Fibroblast of pulmonary artery (primary cell): ENCODE measurements at places on chromosomes 16 and 17.
A peak's percentile ranks its signal among the peaks of the same experiment; 100 is the strongest.

DNA sequence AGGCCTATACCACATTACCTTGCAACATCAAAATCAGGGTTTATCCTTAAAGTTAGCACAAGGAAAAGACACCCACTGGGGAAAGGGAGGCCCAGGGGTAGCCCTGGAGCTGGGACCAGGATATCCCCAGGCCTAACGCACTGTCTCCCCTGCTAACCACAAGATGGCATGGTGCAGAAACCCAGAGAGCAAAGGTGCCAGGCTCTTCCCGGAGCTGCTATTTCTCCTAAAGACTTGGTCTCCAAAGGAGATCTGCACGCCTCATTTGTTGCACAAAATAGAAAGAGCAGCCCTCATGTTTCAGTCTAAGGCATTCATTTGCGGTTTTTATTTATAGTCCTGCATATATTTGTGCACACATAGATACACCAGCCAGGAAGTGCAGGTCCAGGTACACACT, 408.6 kb downstream of the SOX9 start:
- no peak for DNase-seq

DNA sequence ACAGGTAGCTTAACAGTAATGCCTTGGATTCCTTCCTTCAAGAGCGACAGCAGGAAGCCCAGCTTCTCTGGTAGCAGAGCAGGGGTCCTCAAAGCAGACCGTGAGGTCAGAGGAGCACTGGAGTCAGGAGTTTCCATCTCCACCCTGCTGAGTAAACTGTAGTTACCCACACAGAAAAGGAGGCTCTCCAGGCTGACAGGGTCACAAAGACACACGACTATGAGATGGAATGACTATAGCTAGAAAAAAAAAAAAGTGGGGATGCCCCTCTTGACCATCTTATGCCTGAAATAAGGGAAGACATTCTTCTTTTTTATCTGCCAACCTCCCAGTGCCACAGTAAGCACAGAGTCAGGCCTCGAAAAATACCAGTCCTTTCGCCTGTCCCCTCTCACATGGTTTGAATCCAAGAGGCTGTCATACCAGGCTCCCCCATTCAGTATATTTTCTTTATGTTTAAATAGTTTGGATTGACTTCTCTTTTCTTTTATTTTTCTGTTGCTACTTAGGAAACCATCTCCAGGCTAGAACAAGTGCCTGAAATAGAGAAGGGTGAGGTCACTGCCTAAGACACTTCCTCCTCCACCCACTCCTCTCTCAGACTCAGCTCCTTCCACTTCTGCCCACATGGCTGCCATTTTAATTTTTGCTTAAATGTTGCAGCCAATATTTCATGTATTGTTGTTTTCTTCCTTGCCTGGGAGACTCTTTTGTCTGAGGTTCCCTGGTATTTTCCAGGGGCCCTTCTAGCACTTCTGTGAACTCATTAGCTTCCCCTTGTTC, 707.4 kb downstream of the MAF start:
- no peak for DNase-seq

DNA sequence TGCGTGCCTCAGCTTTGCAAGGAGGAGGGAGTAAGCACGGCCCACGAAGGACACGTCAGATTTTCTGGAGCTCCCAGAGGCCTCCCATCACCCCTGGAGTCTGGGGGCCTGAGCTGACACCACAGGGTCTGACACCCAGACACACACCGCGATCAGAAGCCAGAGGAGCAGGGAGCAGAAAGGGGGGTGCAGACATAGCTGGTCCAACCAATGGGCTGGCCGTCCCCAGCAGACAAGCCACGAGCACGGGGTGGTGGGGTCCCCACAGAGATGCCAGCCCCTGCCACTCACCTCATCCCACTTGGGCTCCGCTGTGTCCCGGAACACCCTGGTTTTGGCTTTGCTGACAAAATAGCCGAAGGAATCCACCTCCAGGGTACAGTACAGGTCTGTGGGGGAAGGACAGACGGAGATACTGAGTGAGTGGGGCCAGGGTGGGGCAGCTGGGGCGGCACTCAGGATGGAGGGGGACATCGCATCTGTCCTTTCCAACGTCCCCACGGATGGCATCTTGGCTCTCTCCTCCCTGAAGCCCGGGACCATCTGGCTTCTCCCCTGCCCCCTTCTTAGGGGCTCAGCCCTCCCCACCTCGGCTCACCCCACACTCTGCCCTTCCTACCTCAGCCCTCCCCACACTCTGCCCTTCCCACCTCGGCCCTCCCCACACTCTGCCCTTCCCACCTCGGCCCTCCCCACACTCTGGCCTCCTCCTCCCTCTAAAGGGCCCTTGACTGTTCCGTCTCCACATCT, 53.5 kb downstream of the TIMM22 start:
- DNase-seq: no peak

DNA sequence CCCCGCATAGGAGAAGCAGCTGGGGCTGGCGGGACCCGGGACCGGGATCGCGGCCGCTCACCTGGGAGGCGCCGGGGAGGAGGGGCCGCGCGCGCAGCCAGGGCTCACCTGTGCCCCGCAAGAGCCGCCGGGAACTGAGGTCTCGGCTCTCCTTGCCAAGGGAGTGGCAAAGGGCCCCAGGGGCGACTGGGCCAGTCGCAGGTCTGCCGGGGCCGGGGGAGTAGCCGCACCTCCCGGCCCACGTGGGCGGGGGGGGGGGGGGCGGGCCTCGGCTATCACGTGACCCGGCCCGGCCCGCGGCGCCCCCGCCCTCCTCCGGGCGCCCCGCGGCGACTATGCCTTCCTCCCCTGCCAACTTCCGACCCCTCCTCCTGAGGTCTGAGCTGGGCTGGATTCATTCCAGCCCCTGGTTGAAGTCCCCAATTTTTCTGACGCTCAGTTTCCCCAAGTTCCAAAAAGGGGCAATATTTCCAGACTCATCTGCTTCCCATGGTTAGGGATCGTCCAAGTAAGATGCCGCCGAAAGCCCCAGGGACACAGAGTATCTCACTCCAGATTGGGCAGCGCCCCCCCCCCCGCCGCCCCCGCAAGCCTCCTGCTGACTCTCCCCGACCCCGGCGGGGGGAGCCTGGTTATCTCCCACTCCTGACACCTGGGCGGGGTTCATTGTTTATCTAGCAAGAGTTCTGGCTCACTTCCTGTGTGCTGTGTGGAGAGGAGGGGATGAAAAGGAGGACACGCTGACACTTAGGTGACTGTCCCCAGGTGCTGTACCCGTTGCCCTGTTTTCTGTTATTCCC, at the start of gene TMC6:
Gene TMC6, minus strand, starts transcription at position 205 of the 800 bp plus-strand sequence. CDS start 1,923 bp downstream, outside the sequence.
- DNase-seq: no peak

- DNase-seq: no peak
Measured at GRCh38 chr17:68612923-68613292, 11.7 kb upstream of the FAM20A start.

DNA sequence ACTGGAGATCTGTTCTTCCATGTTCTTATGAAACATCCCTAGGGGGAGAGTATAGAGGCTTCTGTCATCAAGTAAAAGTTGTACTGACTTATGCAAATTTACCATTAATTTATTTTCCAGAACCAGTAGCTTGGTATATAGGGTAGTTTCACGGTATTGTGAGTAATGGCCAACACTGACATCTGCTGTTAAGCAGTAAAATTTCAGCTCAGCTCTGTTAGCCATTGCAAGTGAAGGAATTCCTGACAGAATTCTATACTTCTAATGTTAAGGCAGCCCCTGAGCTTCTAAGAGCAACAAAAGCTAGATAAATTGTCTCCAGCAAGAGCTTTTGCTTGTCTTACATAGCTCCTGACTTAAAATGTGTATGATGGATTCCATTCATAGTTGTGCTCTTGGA, 613.5 kb upstream of the C16orf82 start:
- DNase-seq: no peak

- DNase-seq: no peak
Measured at GRCh38 chr16:48911700-48912099, 301.7 kb upstream of the N4BP1 start.

- peak; percentile 56 for DNase-seq
Measured at GRCh38 chr17:28173801-28174200, 131.3 kb downstream of the NLK start.

DNA sequence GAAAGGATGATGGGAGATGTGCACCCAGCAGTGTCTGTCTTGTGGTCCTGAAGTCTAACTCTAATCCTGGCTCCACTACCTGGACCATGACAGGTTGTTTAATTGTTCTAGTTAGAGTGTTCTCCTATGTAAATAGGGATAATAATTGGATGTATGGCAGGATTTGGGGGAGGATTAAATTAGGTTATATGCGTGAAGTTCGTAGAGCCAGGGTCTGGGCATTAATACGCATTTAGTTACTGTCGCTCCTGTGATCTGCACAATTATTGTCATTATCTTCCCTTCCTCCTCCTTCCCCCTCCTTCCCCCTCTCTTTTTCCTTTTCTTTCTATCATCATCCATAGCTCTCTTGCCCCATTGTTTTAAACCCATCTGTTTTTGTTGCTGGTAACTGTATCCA, 210.3 kb downstream of the WWOX start:
- DNase-seq: no peak

GRCh38 chr17:82440469-82440981, 10.0 kb downstream of the CYBC1 start:
- DNase-seq: no peak

DNA sequence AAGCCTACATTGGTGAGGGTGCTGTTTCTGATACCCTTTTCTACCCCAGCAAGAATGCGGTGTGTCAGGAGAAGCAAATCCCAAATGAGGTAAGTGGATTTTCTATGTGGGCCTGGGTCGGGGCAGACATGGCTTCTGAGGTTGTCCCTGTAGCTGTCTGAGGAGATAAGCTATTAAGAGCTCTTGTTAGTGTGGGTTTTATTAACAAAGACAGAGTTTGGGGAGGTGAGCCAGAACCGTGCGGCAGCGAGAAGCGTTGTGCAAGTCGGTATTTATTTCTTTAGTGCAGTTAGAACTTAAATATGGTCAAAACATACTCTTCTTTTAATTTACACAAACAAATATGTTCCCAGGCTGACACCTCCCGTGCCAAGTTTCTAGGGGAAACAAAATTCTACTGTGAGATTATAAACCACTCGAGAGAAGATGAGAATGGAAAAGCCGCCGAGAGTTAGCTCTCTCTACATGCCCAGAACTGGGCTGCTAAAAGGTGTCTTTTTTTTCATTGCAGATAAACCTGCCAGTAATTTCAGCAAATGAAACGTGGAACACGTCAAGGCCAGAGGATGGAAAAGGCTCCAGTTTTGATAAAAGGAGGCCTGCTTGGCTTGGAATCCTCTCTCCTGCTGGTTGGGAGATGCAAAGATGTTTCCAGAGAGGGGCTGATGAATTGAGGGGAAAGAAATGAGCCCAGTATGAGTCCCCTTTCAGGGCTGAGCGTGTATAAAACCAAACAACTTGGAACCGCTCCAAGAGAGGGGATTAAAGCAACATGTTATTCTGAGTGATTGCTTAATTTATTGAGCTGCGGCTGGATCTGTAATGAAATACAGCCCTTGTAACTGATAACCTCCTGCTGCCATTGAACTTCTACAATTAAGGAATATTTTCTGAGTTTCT, 254.6 kb downstream of the MRTFB start:
- DNase-seq: no peak

DNA sequence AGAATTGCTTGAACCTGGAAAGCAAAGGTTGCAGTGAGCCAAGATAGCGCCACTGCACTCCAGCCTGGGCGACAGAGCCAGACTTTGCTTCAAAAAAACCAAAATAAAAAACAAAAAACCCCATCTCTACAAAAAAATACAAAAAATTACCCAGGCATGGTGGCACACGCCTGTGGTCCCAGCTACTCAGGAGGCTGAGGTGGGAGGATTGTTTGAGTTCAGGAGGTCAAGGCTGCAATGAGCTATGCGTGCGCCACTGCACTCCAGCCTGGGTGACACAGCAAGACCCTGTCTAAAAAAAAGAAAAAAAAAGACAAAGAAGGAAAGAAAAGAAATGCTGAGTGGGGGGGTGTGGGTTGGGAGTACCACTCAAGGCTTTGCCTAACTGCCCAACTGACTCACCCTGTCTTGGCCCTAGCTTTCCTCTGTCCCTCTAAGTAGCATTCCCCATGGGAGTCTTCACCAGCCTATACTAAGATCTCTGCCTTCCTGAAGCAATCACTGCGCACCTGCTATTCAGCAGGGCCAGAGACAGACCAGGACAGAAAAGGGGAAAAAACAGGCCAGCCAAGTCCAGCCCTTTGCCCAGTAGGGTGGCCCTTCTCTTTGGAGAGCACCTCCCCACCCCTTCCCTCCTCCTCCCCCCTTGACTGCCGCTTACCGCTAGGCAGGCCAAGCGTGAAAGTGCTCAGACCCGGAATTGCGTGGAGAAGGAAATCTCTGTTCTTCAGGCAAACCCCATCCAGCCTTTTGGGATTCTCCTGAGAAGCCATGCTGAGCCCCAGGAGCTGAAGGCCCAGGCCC, 45.8 kb downstream of the RTN4RL1 start:
- DNase-seq: no peak

GRCh38 chr17:80485846-80486245, 9.4 kb upstream of the NPTX1 start:
- no peak for DNase-seq

- no peak for DNase-seq
Measured at GRCh38 chr17:66715076-66715675, 119.7 kb upstream of the CACNG5 start.

- no peak for DNase-seq
Measured at GRCh38 chr17:3531266-3532101, 26.1 kb downstream of the TRPV3 start.

- no peak for DNase-seq
Measured at GRCh38 chr17:1078831-1079561, 82.1 kb downstream of the TIMM22 start.

GRCh38 chr17:74632617-74633016, 9.1 kb upstream of the CD300E start:
- DNase-seq: no peak

DNA sequence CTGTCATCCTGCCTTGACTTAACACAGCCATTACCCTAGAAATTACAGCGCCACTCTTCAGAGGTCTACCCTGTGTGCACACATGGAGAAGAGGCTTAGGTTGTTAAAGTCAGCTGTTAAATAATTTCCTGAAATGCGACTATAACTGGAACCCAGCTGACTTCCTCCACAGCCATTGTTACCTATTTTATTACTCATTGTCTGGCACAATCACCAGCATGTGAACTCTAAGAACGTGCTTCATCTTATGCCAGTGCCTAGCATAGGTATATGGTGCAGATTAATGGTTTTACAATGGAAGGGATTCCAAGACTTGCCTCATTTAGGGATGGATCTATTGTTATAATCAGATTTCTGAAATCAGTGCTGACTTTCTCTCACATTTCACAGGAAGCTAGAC, 11.9 kb downstream of the RDM1 start:
- DNase-seq: peak; percentile 10
